Dermis blood vessel endothelial cell (primary cell): ENCODE measurements at places on chromosomes 11 and 22. TPM values are rescaled to one million over a fixed set of nuclear protein-coding genes. Genes with fewer than 3 reads are reported as not detected.

DRICH1 gene
- 0.05 and 0.17 TPM in 2 replicates for total RNA-seq

PKP3 gene
- 0.09 and 0.68 TPM in 2 replicates for total RNA-seq

OR9G4 gene
- total RNA-seq = not detected in 2 replicates

RBFOX2 gene
- 107 and 149 TPM in 2 replicates for total RNA-seq

OR5A1 gene
- under 0.01 TPM in 1 of 2 replicates, not detected in the other for total RNA-seq

CNGA4 gene
- total RNA-seq = 0.09 TPM in 1 of 2 replicates, not detected in the other

OR5P2 gene
- total RNA-seq = not detected in 2 replicates

LDHAL6A gene
- total RNA-seq = not detected in 2 replicates

MOV10L1 gene
- 19.4 and 35.1 TPM in 2 replicates for total RNA-seq

STX5 gene
- 34.4 and 36.8 TPM in 2 replicates for total RNA-seq

TRPT1 gene
- 24.1 and 45.6 TPM in 2 replicates for total RNA-seq

LGR4 gene
- total RNA-seq = 1.9 and 3.6 TPM in 2 replicates

MN1 gene
- 0.34 and 0.47 TPM in 2 replicates for total RNA-seq

RIMBP3C gene
- 0.09 and 0.17 TPM in 2 replicates for total RNA-seq

DNAJB13 gene
- total RNA-seq = not detected in 2 replicates

KBTBD3 gene
- total RNA-seq = 3.4 and 3.9 TPM in 2 replicates

UPB1 gene
- total RNA-seq = 0.17 TPM in 1 of 2 replicates, not detected in the other

CNTN5 gene
- total RNA-seq = not detected in 2 replicates
